ENCODE measurements at places on chromosomes 7 and 10.
A peak's percentile ranks its signal among the peaks of the same experiment; 100 is the strongest.

- peak; percentile 23 for DNase-seq
Measured at GRCh38 chr10:48981310-48981907, 41.8 kb upstream of the LRRC18 start.

DNA sequence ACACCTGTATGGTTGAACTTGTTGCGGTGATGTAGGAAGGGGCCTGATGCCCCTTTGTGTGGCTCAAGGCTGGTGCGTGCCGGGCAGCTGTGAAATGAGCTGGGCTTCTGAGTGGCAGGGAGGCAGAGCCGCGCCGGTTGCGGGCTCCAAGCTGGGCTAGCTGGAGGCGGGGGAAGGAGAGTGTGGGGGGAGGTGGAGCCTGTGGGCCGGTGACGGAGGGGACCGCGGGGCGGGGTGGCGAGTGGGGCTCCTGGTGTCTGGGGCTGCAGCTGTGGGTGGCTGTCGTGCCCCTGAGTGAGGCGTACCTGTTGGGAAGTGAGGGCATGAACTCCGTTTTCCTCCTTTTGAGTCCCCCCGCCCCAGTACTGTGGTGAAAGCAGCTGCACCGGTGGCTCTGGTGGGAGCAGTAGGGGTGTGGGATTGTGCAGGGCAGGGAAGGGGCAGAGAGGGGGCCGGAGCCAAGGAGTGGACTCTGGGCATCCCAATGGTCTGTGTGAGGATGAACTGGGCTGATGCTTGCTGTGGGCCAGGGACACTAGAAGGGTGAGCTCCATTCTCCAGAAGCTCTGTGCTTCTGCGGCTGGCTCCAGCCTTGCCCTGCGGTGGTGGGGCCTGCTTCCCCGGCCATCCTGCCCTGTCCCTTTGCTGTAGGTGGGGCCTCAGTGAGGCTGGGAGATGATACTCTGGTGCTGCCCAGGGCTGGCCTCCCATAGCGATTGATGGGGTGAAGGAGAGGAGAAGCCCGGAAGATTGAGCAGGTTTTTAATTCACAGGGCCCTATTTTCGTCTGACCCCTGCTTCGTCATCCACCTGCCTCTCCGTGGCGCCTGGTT is 41.7 kb downstream of the INPP5A start:
- DNase-seq, result no peak

DNA sequence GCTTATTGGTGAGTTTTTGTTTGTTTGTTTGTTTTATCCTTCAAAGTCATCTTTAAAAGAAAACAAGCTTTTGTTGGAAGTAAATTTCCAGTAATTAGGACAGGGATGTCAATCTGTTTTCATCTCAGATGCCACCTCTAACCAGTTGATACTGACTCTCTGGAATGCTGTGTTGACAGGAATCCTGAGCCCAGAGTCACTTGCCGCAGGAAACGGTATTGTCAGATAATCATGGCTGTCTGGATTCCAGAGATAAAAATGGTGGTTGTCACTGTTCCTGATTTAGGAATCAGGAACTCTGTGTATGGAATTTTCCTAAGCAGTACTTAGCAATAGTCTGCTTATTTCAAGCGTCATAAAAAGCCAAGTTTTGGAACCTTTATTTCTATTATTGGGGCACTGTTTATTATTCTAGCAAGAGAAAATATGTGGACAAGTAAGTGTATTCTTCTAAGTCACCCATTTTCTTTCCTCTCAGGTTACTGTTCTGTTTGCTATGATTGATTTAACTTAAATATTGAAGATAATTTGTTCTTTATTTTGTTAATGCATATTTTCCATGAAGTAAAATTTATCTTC is 39.2 kb downstream of the CDC123 start:
- peak; percentile 44 for DNase-seq

DNA sequence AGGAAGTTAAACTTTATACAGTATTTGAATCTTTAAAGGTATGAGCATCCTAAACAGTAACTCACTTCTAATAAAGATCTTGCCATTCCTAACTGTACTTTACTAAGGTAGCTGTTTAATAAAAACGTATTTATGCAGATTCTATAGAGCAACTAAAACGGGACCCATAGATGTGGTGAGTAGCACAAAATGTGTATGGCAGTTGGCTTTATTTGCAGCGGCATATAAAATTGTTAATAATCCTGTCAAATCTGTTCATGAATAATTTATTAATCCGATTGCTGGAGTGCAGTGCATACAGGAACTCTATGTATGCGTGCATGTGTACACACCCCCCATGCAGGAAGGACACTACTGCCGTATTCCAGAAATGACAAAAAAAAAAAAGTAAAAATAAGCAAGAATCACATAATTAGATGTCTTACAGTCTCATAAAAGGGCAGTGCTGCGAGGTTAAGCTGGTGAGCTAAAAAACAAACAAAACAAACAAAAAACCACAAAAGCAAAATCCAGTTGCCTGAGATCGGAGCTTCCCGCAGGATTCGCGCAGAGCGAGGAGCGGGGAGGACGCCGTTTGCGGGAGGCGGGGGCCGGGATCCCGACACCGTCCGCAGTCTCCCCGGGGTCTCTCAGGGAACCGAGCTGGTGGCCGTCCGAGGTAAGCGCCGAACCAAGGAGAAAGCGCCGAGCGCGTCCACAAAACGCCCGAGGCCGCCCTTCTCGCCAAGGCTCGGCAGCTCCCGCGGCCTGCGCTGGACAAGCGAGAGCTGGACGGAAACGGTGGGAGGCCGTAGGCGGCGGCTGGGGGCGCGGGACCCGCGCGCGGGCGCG is 518 bp upstream of the COMMD3 start:
- DNase-seq, result no peak

DNA sequence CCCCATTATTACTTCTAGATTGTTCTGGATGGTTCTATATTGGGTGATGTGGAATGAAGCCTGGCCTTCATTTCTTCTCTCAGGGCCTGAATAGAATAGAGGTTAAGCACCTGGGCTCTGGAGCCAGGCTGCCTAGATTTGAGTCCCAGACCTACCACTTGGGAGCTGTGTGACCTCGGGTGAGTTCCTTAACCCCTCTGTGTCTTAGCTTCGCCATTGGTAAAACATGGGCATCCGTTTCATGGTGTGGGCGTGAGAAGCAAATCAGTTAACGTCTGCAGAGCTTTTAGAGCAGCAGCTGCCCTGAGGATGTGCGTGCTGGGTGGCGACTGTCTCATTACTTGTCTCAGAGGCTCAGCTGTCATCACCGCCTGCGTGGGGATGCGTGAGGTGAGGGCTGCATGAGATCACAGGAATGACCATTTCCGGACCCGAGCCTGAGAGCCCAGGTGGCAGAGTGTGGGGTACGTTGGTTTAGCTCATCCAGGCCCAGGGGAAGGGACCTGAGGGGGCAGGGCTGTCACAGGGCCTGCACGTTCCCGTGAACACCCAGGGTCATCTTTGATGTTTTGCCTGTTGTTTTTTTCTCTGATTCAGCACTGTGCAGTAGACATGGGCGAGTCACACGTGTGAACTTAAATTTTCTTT is 9.7 kb downstream of the AGAP3 start:
- DNase-seq, result no peak

GRCh38 chr10:50279489-50279888 is 28.2 kb upstream of the ASAH2 start:
- DNase-seq, result no peak

DNA sequence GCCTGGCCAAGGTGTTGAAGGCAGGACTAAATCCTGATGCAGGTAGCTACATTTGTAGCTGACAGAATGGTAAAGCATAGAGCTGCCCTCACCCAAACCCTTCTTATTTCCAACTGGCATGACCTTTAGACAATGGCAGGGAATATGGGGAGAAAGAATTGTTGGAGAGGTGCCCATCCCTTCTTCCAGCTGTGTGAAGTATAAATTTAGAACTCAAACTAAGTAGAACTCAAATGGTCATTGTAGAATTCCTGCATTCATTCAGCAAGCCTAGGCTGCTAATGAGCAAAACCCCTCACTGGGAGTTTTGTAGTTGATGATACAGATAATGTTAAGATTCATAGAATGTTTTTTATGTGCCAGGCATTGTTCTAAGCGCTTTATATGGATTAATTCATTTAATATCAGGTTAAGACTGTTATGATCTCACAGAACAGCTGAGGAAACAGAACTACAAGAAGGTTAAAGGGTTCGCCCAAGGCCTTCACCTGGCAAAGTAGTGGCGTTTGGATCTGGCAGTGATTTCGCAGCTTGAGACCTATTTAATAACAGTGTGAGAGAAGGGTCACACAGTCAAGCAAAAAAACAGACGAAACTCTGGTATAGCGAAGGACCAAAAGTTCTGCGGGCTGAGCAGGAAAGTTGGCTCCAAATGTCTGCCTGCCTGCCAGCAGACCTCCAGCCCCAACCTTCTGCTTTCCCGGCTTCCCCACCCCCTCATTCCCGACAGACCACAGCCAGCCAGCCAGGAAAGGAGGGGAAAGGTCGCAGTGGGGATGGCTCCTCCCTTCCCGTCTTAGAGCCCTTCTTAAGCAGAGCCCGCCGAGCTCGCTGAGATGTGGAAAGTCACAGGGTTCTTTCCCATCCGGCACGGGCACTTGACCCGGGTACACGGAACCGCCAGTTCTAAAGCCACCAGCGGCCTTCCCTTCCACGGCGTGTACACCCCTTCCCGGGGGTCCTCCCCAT is 1.6 kb upstream of the HILPDA start:
- DNase-seq, result peak; percentile 52

DNA sequence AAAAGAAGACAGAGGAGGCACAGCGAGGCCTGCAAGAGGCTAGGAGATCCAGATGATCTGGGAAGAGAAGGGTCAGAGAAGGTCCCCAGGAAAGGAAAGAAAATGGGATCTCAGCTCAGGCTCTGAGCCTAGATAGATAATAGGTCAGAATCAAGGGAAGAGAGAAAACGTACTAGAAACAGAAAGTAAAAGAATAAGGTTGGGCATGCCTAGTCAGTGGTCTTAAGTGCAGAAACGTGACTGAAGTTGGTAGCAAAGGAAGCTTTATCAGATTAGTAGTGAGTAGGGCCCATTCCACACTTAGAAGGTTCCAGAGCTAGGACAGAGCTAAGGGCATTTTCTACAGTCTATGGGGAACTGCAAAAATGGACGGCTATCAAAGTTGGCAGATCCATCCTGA is 84.8 kb upstream of the ASAH2 start:
- no peak for DNase-seq

GRCh38 chr7:105350906-105351305 is 37.8 kb downstream of the SRPK2 start:
- DNase-seq, result no peak

- peak; percentile 9 for DNase-seq
Measured at GRCh38 chr7:94974423-94974822, 67.0 kb downstream of the PPP1R9A start.

- no peak for DNase-seq
Measured at GRCh38 chr10:1454428-1454827, 282.9 kb downstream of the ADARB2 start.

- DNase-seq, result no peak
Measured at GRCh38 chr10:73922864-73923133, 11.9 kb downstream of the PLAU start.

GRCh38 chr7:131254211-131254610 is 73.5 kb upstream of the MKLN1 start:
- DNase-seq, result no peak

DNA sequence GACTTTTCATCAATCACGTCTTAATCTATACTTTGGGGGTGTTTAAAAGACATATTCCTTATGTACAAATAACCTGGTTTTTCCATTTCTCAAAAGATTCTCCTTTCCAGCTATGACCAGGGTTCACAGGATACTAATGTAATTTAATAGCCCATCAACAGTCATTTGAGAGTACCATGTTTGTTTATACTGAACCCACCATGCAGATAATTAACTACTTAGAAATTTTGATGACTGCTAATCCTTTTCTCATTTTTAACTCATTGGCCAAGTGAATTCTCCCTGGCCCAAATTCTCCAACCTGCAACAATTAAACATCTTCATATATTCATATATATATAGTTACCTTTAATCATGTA is 28.8 kb upstream of the KMT2E start:
- DNase-seq, result no peak

- DNase-seq, result no peak
Measured at GRCh38 chr10:46307281-46308112, 20.7 kb downstream of the ANTXRL start.

DNA sequence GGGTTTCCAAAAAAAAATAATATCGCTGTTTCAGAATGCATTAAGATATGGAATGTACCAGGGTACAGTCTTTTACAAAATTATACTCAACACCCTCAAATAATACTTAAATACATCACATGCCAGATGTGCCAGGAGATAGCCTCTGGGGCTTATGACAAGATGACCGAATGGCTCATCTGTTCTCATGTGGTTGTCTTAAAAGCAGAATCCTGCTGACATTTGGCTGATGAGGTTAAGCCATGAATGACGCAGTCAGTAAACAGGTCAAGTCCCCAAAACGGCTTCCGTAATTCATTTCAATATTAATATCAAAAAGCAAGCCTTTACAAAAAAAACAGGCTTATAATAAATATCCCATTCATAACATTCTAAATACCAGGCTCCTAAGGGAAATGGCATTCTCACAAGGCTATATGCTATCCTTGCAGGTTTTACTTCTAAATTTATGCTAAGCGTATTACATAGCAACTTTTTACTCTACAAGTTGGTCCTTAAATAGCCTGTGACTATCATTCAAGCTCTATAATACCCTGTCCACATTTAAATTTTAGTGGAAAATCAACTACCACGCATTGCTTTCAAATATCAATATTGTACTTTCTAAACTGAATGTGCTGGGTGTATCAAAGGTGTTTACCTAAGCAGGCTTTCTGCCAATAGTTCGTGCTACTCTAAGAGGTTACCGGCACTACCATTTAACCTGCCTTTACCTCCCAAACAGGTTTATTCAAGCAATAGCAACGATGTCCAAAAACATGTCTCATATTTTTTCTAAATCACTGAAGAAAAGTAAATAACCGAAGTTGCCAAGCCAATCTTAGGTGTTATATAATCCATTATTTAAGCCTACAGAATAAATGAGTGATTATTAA is 15.6 kb downstream of the SMURF1 start:
- DNase-seq, result peak; percentile 43

DNA sequence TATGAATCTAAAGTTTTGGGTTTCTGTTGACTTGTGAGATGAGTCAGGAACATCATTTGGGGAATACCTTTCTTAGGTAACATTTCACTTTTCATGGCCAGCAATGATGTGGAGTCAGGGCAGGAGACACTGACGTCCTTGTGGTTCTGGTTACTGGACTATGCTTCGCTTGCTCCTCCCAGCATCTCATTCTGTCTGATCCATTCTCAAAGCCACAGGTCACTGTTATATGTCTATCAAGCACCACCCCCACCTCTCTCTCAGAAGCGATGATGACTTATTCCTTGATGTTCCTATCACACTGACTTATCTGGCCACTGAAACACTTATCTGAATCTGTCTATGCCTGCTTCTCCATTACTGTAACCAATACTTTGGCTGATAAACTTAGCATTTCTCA is 51.6 kb downstream of the TES start:
- no peak for DNase-seq

- DNase-seq, result no peak
Measured at GRCh38 chr7:44347546-44348114, 22.2 kb upstream of the CAMK2B start.

GRCh38 chr10:131569851-131570715 is 258.6 kb upstream of the TCERG1L start:
- DNase-seq, result no peak

GRCh38 chr7:128063088-128063487 is 31.9 kb upstream of the LRRC4 start:
- no peak for DNase-seq
